Astrocyte of the hippocampus (primary cell): ENCODE measurements at places on chromosomes 7 and 10.

GRCh38 chr7:22563032-22563501 is 63.1 kb upstream of the STEAP1B start:
- peak; percentile 62 for DNase-seq

DNA sequence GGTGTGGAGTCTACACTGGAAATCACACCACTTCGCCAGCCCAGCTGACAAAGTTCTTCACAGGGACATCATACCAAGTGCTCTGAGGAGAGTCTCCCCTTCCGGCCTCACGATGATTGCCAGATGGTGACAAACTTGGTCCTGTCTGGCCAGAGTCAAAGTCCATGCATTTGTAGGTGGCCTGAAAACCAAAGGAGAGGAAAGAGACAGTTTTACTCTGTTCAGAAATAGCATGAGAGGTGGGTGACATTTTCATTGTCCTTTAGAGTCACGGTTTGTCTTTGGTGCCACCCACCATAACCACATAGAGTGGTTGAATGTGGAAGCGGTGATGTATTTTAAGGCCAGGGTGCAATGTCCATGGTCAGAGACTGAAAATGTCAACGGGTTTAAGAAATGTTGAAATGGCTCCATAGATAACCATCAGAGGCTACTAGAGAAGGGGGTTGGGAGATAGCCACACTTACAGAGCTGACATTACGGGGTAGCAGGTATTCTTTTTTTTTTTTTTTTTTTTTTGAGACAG is 33.0 kb downstream of the BTBD16 start:
- no peak for DNase-seq

DNA sequence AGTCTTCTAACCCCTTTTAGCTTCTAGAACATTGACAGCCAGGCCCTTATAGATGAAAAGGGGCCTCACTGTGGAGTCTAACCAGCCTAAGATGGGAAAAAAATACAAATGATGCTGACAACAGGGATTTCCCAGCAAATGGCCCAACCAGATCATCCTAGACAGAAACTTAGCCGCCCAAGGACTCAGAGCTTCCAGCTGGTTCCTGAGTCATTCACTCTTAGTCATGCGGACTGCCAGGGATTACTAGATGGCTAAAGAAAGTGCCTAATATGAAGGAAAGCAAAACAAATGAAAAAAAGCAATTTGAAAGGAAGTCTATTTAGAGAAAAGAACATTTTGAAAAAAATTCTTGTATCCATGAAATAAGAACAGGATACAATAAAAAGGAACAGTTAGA is 23.7 kb downstream of the TSPAN14 start:
- peak; percentile 64 for DNase-seq

- DNase-seq, result peak; percentile 28
These were observed 3.7 kb upstream of the LDB3 start for GRCh38 chr10:86664341-86665217.
